ENCODE measurements at places on chromosomes 6 and 20. TPM values are rescaled to one million over a fixed set of nuclear protein-coding genes. Genes with fewer than 3 reads are reported as not detected.

GRCh38 chr20:16528078-16528477 is 45.2 kb downstream of the KIF16B start:
- DNase-seq = no peak
- no peak overlapping the region for H3K27ac ChIP-seq
- H3K36me3 ChIP-seq = no peaks in the 10 kb centered on the region
- H3K4me1 ChIP-seq = no peaks in the 10 kb centered on the region
- H3K27me3 ChIP-seq = no peaks in the 10 kb centered on the region

- no peaks in the 10 kb centered on the region for H3K27me3 ChIP-seq
- H3K36me3 ChIP-seq = no peaks in the 10 kb centered on the region
- no peaks in the 10 kb centered on the region for H3K4me1 ChIP-seq
- H3K27ac ChIP-seq = no peak overlapping the region
- no peak for DNase-seq
These were observed 43.7 kb downstream of the PHACTR1 start for GRCh38 chr6:12760226-12760625.

DNA sequence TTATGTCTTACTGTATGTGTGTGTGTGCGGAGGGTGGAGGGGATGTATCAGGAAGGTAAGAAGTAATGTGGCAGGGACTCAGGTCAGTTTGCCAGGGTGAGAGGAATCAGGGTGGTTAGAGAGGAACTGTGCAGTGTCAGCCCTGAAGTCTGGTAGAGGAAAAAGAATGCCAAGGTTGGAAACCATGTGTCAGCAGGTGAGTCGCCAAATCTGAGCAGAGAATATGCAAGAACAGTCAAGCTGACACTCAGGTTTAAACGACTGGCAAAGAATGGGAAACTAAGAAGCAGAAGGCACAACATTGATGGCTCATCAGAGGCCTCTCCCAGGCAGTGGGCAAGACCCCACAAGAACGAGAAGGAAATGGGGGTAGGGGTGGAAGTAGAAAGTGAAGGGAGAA is 107.5 kb upstream of the TBX18 start:
- H3K36me3 ChIP-seq = no peaks in the 10 kb centered on the region
- no peak overlapping the region for H3K27ac ChIP-seq
- no peaks in the 10 kb centered on the region for H3K27me3 ChIP-seq
- DNase-seq = no peak

GRCh38 chr20:3447321-3447720 is 23.5 kb upstream of the ATRN start:
- H3K27me3 ChIP-seq = no peaks in the 10 kb centered on the region
- H3K36me3 ChIP-seq = no peaks in the 10 kb centered on the region
- no peak overlapping the region for H3K27ac ChIP-seq
- DNase-seq = no peak

Gene SAMHD1
- total RNA-seq = 154 TPM

Gene DPPA5
- total RNA-seq = not detected

Gene NRN1
- 6.4 TPM for total RNA-seq

Data from sigmoid colon (tissue), 7 donors.